T-cell (primary cell): ENCODE measurements at places on chromosomes 3 and 15.

- no peak for DNase-seq
These were observed 28.5 kb downstream of the DNAJC13 start for GRCh38 chr3:132445817-132446216.

GRCh38 chr3:42654331-42655201 lies 1.1 kb downstream of the ZBTB47 start:
- no peak for DNase-seq

DNA sequence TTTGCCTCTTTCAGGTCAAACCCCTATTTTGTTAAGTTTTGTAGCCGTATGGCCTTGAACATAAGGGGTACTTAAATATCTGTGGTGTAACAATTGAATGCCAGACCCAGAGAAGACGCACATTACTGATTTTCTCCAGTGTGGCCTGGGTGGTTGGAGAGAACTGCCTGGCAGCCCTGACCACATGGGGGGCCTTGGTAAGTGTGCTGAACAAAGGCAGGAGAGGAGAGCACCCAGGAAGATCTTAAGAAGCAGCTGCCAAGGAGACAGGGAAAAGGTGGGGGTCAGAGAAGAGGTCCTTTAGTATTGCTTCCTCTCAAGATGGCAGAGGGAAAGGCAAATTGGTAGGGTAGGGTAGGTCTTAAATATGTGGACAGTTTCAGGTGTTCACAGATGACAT lies 35.7 kb downstream of the TRANK1 start:
- DNase-seq: no peak

DNA sequence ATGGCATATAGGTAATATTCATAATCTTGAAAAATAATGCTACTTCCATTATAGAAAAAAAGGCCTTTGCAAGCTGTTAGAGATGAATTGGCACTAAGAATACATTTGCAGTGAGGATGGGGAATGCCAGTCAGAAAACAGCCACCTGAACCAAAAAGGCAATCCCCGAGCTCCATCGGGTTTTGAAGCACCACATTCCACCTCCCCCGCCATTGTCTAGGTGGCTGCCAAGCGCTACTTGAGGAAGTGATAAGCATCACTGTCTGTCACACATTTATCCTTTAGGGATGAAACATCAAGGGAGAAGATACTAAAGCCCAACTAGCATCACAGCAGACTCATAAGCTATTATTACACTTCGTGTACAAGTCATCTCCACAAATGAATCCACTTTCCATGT lies 112.8 kb downstream of the OSBPL10 start:
- DNase-seq: no peak

- no peak for DNase-seq
These were observed 1.4 kb upstream of the ILDR1 start for GRCh38 chr3:122023335-122023910.

GRCh38 chr3:161273589-161274218 lies 52.6 kb downstream of the NMD3 start:
- DNase-seq: peak; percentile 30

DNA sequence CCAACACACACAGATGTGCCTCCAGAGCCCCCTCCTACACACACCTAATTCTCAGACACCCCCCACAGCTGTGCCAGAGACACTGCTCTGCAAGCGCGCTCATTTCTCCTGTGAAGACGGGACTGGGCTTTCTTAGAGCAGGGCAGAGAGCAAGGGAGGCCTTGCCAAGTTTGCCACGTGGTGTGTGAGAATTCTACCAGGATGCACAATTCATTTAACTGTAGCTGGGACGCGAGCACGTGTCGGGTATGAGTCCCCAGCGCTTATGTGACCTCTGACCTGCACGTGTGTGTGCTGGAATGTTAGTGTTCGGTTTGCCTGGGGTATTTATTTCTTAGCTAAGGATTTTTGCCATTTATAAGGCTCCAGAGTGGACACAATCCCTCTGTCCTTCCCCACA lies 37.0 kb downstream of the FEM1B start:
- no peak for DNase-seq

GRCh38 chr3:122146466-122146865 lies 37.0 kb upstream of the CASR start:
- DNase-seq: no peak

GRCh38 chr15:90407871-90408317 lies 19.9 kb downstream of the IQGAP1 start:
- DNase-seq: peak; percentile 15

DNA sequence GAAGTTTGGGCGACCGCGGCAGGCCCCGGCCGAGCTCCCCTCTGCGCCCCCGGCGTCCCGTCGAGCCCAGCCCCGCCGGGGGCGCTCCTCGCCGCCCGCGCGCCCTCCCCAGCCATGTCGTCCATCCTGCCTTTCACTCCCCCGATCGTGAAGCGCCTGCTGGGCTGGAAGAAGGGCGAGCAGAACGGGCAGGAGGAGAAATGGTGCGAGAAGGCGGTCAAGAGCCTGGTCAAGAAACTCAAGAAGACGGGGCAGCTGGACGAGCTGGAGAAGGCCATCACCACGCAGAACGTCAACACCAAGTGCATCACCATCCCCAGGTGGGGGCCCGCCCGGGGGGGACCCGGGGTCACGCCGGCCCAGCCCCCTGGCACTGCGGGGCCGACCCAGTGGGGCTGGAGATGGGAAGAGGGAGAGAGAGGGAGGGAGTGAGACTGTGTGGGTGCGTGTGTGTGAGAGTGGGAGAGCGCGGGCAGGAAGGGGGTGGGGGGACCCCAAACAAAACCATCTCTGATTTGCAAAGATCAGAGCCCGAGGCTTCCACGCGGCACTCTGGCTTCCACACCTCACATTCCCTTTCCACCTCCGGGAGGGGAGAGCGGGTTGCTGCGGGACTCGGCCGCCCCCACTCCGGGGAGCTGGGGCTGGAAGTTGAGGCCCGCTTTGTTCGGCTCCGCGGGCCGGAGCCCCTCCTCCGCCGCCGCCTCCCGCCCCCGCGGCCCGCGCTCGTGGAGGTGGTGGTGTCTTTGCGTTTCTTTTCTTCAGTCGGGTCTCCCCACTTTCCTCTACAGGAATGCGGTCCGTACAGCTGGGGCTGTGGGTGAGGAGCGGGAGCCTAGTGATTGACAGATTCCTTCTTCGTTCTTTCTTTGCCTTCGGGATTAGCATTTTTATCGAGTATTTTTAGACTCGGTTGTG lies 898 bp downstream of the SMAD3 start:
- DNase-seq: no peak

DNA sequence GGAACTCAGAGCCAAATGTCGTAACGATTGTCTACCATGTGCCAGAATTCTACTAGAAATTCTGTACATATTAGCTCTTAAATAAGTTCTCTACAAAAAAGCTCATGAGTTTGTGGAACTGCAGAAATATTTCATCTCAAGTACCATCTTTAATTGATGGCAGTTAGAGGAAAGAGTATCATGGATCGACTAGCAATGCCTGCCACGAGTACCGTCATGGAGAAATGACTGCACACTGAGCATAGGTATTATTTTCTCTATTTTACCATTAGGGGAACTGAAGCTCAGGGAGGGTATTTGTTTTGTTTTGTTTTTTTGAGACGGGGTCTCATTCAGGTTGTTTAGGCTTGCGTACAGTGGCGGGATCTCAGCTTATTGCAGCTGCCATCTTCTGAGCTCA lies 2.8 kb downstream of the RPUSD3 start:
- DNase-seq: no peak

- DNase-seq: no peak
These were observed 129.9 kb downstream of the ATP10A start for GRCh38 chr15:25733036-25733855.

GRCh38 chr3:71433631-71434030 lies 149.9 kb downstream of the FOXP1 start:
- no peak for DNase-seq

DNA sequence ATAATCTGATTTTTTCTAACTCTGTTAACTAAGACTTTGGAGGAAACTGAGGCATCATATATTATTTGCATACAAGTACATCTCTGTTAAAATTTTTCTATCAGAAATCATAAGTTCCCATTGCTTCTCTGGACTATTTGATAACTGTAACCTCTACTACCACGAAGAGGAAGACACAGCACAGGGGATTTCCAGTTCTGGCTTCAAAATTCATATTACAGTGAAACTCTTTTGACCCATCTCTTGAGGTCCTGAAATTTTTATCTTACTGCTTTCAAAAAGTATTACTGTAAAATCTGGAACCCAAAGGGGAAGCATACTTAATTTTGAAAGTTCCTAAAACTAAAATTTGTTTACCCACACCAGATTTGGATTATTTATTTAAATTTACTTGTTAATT lies 4.2 kb downstream of the PLSCR1 start:
- no peak for DNase-seq

GRCh38 chr15:90489944-90490343 lies 39.8 kb upstream of the CRTC3 start:
- no peak for DNase-seq

GRCh38 chr3:28188686-28189085 lies 52.7 kb upstream of the CMC1 start:
- no peak for DNase-seq

DNA sequence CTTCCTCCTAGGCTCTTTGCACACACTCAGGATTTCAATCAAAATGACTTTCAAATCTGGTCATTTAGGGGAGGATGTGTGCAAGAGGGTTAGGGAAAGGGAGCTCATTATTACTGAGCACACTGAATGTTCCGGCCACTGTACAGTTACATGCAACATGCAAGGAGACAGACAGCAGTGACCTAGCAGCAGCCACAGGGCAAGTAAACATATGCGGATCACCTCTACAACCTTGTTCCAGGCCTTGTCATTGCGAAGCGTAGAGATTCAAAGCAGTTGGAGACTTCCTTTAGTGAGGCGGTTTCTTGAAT lies 837.6 kb downstream of the AGBL1 start:
- no peak for DNase-seq

DNA sequence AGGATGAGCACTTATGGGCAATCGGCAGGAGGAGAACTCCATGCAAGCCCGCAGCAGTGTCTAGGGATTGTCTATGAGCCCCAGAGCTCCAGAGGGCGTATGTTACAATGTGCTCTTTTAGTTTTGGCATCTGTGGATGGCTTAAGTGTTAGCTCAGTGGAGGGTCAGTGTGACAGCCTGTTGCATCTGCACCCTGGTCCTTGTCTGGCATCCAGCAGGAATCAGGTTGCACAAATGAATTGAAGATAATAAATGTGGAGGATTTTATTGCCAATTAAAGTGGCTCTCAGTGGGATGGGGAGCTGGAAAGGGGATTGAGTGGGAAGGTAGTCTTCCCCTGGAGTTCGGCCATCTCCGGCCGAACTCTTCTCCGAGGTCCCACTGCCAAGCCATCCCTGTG lies 11.8 kb upstream of the PRICKLE2 start:
- DNase-seq: no peak

- no peak for DNase-seq
These were observed 46.2 kb upstream of the TBC1D23 start for GRCh38 chr3:100214574-100214964.

- DNase-seq: no peak
These were observed 4.0 kb downstream of the PDHB start for GRCh38 chr3:58429657-58430056.

- no peak for DNase-seq
These were observed 113.9 kb downstream of the RORA start for GRCh38 chr15:61115241-61115640.

DNA sequence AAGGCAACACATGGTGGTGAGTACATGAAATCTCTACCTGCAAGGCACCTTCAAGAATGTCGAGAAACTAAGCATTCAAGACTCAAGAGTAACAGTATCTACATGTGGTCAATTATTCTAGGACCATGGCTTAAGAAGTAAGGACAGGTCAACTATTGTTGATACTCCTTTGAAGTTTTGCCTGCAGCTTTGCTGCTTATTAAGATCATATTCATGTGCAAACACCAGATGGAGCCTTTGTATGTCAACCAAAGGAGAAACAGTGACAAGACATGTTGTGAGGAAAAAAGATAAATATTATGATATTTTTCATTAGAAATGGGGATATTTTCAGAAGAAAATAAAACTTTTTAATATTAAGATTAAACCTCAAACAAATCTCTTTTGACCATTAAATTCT lies 52.3 kb upstream of the FGF7 start:
- no peak for DNase-seq

DNA sequence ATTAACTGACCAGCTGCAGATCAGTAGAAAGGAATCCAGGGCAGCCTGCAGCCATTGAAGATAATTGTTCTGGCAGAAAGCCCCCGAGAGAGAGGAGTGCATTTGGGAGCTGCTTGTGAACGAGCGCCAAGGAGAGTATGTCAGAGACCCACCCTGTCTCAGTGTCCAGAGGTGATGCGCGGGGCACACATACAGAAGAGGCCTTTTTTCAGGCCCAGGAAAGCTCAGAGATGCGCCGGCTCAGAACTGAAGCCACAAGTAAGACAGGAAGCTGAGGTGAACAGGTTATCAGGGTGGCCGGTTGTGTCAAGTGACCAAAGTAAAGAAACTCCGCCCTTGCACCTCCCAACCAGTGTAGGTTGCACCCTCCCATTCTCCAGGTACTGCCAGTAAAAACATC lies 59.8 kb upstream of the HEG1 start:
- DNase-seq: no peak

DNA sequence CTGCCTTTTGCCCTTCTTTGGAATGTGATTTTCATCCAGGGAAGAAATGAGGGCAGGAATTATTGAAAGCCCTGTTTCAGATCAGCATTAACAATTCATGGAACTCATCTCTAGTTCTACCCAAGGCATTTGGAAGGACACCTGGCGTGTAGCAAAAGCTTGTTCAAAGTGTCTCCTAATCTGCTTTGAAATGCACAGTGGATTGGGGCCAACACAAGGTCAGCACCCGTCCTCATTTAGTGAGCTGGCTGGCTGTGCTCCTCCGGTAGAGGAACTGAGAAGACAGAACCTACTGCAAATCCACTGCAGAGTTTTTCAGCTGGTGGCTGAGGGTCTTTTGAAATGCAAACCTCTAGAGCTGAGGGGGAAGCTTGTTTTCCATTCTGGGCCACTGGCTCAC lies 141.6 kb upstream of the STT3B start:
- DNase-seq: no peak

- no peak for DNase-seq
These were observed 24.3 kb upstream of the THRB start for GRCh38 chr3:24518990-24519367.

DNA sequence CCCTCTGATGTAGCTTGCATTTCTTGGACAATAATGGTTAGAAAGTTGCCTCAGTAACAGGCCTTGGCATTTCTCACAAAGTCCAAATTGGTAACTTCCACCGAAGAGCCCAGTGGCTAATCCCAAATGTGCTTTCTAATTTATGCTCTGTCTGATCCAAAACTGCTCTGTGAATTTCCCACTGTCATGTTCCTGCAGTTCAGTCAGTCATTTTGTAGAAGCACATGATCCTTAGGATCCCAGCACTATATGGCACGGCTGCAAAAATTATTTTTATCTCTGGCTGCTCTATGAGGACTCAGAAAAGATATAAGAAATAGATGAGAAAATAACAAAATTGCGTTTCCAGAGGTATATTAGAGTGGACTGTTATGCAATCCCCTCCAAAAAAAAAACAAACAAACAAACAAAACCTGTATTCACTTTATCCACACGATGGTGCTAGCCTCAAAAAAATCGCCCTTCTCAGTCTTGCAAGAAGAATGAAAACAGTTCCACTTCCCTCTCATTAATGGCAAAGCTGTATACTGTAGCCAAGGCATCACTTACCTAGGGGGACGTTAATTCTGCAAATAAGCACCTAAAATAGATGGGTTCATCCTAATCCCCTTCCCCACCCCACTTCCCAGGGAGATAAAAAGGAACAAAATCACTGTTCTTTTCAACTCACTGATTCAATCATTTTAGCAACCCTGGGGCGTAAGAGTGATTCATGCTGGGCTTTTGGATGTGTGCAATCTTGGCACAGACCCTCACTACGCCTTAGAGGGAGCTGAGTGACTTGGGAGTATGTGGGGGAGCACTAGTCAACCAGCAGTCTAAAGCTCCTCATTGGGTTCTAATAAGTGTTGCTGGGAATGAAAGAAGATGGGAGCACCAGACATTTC lies 61.3 kb downstream of the TMCO5A start:
- no peak for DNase-seq
